ENCODE measurements at places on chromosomes 3 and 15. TPM values are rescaled to one million over a fixed set of nuclear protein-coding genes. Genes with fewer than 3 reads are reported as not detected.
A peak's percentile ranks its signal among the peaks of the same experiment; 100 is the strongest.

DNA sequence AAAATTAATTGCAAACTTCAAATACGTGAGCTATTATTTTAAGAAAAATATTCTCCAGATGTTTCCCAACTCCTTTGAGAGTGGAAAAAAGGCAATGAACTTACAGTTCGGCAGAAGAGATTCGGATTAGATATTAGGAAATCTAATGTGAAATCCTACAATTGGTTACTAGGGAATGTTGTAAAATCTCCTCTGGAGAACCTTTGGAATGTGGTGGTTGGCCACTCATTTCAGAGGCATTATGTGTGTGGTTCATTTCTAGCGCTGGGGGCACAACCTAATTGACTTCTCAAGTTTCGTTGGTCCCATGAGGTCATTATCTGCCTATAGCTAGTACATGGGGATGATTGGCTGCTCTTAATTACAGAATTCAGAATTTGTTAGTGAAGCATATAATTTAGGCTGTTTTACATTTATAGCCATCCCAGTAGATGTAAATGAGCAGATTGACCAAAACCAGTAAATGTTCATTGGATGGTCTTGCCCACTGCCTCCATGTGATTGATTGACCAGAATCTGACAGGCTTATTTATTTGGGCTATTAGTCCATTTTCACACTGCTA is 34.6 kb upstream of the CMSS1 start:
- peak; percentile 84 for DNase-seq

GRCh38 chr15:95470997-95471689 is 859.4 kb upstream of the NR2F2 start:
- DNase-seq, result no peak

The ZNF445 gene
- 9.8 TPM for total RNA-seq

DNA sequence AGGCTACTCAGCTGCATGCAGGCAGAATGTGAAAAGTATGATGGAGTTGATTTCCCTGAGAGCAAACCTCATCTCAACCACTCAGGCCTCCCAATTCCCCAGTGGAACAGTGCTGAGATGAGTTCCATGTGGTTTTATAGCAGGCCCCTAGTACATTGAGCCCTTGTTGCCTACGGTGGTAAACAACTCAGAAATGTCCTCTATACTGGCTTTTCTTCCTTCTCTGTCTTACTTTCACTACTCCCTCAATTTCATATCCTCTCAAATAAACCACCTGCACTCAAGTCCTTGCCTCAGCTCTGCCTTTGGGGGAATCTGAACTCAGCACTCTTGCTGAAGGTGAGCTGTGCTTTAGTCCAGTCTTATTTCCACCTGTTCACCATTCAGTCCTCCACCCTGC is 399.9 kb downstream of the PDCD6IP start:
- no peak for DNase-seq

The GUCA1C gene
- not detected for total RNA-seq

The SERINC4 gene
- not detected for total RNA-seq

DNA sequence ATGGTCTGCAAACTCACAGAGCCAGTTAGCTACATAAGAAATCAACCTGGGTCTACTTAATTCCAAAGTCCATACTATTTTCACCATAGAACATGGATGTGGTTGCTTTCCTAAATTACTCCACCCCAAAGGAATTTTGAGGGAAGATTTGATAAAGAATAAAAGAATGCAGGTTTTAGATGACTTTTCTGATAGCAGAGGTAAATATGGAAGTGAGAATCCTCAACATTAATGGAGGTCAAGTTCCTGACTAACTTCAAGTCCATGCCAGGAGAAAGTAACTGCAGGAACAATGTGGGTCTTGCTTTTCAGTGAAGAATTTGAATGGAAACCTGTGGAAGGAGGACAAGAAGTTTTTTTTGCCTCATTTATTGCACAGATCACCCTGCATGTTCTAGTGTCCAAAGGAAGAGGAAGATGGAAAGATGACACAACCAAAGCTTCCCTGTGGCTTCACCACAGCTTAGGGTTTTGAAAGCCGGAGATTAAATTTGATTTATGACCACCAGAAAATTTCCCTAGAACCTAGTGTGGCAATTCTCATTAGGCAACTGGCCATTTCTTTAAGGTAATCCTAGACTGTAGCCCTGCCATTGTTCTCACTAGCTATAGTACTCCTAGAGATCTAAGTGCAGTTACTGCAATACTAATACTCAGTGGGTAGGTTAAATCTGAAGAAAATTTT is 429.7 kb downstream of the RAP2B start:
- DNase-seq, result no peak

The CADPS gene
- 3.2 TPM for total RNA-seq

DNA sequence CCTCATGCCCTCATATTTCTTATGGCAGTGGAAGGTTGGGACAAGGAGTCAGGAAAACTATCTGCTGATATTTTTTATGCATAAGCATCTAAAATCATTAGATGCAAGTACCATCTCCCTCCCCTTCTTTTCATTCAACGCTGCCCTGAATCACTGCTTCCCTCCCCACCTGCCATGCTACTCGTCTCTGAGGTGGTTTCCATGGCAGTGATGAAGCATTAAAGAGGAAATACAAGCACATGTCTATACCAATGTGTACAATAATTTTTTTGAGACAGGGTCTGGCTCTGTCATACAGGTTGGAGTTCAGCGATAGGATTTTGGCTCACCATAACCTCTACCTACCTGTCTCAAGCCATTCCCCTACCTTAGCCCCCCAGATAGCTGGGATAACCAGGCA is 67.5 kb upstream of the SETMAR start:
- no peak for DNase-seq

The POTEB3 gene
- total RNA-seq, result not detected

The TEX55 gene
- not detected for total RNA-seq

The CORO2B gene
- total RNA-seq, result 14.1 TPM

DNA sequence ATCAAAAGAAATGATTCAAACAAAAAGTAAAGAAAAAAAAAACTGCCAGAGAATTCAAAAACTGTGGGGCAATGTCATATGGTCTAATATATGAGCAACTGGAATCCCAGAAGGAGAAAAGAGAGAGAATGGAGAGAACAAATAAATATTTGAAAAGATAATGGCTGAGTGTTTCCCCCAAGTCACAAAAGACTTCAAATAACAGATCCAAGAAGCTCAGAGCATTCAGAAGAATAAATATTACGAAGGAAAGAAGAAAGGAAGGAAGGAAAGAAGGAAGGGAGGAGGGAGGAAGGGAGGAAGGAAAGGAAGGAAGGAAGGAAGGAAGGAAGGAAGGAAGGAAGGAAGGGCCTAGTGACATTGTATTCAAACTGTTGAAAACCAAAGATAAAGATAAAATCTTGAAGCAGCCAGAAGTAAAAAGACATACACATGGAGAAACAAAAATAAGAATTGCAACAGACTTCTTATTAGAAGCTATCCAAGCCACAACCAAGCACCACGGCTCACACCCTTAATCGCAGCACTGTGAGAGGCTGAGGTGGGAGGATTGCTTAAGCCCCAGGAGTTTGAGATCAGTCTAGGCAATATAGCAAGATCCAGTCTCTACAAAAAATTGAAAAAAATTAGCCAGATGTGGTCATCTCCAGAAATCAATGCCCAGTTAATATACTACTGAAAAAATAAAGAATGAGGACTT is 118.9 kb upstream of the IGSF10 start:
- no peak for DNase-seq

The ADGRG7 gene
- not detected for total RNA-seq

DNA sequence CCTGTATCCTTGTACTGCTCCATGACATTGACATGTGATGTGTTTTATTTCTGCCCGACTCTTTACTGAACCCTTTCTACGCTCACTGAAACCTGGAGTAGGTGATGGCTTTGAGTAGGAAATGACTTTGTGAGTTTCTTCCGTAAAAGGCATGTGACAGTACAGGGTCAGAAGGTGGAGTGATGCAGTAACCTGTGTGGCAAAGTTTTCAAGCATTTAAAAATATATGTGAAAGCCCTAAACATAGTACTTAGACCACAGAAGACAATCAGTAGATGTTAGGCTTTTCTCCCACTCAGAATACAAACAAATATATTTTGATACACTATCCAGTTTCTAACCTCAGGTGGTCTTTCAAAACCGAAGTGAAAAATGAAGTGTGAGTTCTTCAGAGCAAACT is 31.3 kb upstream of the SACM1L start:
- no peak for DNase-seq

- no peak for DNase-seq
Observed at GRCh38 chr15:28043691-28044091, 55.4 kb downstream of the OCA2 start.

DNA sequence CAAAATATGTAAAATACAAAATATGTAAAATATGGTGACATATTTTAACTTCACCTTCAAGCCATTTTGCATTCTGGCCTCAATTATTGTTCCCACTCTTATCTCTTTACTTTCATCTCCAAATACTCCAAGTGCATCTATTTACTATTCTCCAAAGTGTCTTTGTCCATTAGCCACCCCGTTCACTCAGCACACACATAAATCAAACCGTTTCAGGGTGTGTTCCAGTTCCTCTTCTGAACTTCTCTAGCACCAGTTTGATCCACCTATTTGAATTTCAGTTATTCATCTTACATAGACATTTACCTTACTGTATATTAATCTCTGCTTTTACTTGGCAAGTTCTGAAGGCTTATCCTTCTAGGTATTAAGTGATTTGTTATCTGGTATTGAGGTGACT is 45.1 kb downstream of the SGO1 start:
- no peak for DNase-seq

- no peak for DNase-seq
Observed at GRCh38 chr3:10381336-10381735, 60.4 kb upstream of the SEC13 start.

DNA sequence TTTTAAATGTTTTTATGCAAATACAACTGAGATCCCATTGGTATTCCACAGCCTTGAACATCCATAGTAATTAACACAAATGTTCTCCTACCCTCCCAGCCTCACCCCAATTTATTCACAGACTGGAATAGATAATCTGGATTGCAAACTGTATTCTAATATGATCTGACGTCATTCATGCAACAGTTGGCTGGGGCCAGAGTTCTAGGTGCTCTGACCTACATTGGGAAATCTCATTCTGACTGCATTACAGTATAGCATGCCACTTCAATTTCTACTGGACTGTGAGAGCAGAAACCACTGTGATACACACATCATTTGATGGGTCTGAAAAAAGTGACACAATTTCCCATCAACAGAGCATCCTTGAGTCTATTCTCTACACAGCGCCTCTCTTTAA is 403.1 kb downstream of the MAGI1 start:
- no peak for DNase-seq

DNA sequence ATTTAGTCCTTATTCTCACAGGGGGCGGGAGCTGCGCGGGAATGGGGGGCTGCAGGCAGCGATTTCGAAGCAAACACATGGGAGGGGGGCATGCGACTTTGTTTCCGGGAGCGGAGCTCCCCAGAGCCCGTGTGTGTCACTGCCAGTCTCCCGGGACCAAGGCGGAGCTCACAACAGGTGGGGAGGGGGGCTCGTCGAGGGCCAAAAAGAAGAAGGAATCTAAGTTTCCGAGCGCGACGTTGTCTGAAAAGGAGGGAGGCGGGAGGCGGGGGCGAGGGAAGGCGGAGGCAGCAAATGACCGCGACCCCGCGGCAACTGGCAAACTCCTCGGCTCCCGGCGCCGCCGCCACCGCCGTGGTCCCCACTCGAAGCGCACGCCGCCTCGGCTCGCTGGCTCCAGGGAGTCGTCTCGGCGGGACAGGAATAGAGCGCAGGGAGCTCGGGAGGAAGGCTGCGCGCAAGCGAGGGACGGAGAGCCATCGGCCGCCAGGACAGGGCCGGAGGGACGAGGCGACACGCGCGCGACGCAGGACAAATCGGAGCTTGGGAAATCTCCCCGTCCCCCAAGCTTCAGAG is 1.4 kb downstream of the FOXP1 start:
- DNase-seq, result peak; percentile 76

- DNase-seq, result no peak
Observed at GRCh38 chr3:102691507-102691906, 256.7 kb downstream of the ZPLD1 start.

- DNase-seq, result no peak
Observed at GRCh38 chr3:182327196-182327681, 466.1 kb upstream of the ATP11B start.

GRCh38 chr3:182810574-182811268 is 17.4 kb downstream of the ATP11B start:
- peak; percentile 47 for DNase-seq

The RYR3 gene
- total RNA-seq, result not detected

- peak; percentile 70 for DNase-seq
Observed at GRCh38 chr3:11662392-11662990, 18.8 kb upstream of the VGLL4 start.

DNA sequence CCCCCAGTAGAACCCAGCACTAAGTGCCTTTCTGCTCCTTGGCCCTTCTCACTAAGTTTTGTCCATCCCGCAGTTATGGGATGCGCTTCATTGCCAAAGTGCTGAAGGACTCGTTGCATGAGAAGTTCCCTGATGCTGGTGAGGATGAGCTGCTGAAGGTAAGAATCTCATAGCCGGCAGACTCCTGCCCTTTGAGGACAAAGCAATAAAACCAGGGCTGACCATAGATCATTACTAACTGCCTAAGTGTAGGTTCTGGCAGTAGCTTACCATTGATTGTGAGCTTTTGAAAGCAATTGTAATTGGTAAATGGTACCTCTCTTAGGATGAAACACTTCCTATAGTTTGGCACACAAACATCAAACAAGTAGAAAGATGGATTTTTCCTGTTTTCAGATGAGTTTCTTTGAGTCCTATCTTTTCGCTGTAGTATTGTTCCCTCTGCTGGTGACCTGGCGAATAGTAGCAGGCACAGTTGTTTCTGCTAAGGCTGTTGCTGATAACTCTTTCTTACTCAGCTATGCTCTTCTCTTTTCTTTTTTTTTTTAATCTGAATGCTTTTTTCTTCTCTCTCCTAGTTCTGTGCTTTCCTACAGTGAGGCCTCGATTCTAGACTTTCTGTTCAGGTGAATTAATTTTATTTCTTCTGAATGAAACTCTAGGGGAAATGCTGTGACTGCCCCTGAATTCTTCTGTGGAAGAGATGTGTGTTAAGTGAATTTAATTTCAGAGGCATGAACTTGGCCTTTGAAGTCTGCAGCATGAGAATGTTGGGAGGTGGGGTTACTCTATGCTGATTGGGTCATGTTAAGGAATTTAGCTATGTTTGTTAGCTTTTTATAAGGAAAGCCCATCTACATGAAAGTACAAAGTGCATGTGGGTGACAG is 47.4 kb upstream of the CRTC3 start:
- DNase-seq, result no peak

DNA sequence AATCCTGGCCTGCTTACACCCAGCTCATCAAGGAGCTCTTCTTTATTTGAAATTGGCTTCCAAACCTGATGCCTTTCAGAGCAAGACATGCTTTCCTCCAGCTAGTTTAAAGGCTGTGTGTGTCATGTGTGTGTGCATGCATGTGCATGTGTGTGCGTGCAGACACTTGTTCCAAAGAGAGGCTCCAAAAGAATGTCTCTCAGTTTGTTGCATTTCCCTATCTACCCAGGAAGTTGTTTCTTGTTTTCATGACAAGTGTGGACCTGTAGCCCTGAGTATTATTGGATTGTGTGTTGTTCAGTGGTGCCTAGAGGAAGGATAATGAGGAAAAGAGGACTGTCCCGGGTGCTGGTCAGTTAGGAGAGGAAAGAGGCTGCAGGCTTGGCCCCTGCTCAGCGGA is 240.0 kb downstream of the THSD4 start:
- no peak for DNase-seq

- peak; percentile 87 for DNase-seq
Observed at GRCh38 chr3:133944181-133944580, 48.5 kb upstream of the RAB6B start.

GRCh38 chr3:16897254-16897926 is 12.6 kb downstream of the PLCL2 start:
- peak; percentile 59 for DNase-seq

- no peak for DNase-seq
Observed at GRCh38 chr3:46972396-46972795, 4.1 kb downstream of the CCDC12 start.

GRCh38 chr3:71288269-71288930 is 295.1 kb downstream of the FOXP1 start:
- no peak for DNase-seq

GRCh38 chr3:182094321-182094720 is 382.6 kb downstream of the SOX2 start:
- no peak for DNase-seq
